ENCODE measurements at places on chromosomes 13 and 19.

GRCh38 chr19:55525289-55526101 lies 11.4 kb downstream of the SBK2 start:
- no peak for DNase-seq

DNA sequence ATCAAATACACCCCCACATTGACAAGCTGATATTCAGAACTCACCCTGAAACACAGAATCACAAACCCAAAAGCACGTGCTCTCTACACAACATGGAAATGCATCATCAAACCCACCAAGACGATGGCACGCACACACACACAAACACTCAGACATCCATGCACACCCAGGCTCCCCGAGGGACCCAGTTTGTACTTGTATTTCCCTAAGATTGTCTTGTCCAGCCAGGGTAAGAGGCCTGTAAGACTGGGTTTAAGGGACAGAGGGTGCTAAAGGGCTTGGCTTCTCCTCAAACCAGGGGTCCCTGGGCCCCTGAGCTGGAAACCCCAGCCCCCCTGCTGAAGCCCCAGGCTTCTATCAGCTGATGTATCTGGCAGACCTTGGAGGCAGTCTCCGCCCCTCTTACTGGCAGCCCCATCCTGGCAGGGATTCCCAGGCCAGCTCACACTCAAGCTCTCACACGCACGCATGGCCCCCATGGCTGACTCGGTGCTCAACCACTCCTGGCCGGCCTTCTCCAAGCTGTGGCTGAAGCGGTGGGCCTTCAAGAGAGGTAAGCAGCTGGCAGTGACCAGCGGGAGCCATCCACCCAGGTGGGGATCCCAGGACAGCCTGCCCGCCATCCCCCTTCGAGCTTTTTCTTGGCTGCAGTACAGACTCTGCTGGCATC lies 6.5 kb downstream of the ARHGEF18 start:
- no peak for DNase-seq

DNA sequence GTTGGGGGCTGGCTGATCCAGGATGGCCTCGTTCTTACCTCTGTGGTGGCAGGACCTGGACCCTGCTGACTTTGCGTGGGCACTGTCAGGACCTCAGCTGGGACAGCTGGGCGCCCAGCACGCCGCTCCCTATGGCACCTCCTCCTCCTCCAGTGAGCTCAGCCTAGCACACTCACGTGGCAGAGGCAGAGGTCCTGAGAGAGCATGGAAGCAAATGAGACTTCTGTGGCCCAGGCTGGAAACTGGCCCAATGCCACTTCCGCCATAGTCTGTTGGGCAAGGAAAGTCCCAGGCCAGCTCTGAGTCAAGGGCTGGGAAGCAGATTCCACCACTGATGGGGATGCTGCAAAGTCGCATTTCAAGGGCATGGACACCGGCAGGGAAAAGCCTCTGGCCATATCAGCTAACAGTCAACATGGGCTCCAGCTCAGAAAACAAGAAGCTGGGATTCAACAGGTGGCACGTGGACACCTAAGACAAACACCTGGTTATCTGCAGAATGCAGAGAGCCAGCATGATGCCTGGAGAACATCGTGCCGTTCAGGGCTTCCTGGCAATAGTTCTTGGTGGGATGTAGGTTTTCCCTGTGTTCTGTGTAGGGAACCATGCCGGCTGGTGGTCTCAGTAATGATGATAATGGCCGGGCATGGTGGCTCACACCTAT lies 16.7 kb downstream of the MYBPC2 start:
- DNase-seq = no peak

GRCh38 chr19:41303954-41304353 lies 6.0 kb upstream of the CCDC97 start:
- no peak for DNase-seq

DNA sequence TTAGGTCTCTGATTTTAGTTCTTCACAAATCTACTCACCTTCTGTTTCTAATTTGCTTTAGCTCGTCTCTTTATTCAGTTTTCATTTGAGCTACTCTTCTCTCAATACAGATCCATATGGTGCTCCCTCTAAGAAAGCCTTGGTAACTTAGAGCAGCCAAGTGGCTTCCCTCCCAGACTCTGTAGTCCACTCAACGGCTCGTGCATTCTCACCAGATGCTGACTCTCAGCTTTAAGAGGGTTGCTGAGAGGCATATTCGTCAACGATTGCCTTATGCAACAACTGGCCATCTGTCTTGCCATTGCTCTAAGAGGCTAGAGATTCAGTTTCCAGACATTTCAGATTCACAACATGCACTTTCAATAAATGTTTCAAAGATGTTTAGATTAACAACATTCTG lies 785.8 kb upstream of the SLC10A2 start:
- DNase-seq = no peak

GRCh38 chr13:99842405-99842804 lies 129.2 kb downstream of the ZIC5 start:
- DNase-seq = no peak

GRCh38 chr13:37046062-37046461 lies 13.4 kb downstream of the SUPT20H start:
- DNase-seq = no peak

DNA sequence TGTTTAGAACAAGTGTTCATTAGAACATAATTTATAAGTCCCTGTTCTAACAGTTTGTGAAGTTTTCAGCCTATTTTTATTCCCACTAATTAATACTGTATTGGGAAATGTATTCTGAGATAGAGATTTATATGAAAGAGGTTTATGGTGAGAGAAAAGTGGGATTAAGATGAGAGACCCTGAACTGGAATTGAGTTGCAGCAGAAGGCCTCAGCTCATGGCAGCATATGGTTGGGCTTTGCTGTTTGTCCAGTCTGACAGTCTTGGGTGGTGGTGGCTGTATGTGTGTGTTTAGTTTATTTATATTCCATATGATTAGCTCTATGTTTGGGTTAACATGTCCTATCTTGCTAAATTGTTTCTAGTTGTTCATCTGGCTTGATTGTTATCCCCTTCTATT lies 575.1 kb downstream of the SLITRK5 start:
- no peak for DNase-seq

DNA sequence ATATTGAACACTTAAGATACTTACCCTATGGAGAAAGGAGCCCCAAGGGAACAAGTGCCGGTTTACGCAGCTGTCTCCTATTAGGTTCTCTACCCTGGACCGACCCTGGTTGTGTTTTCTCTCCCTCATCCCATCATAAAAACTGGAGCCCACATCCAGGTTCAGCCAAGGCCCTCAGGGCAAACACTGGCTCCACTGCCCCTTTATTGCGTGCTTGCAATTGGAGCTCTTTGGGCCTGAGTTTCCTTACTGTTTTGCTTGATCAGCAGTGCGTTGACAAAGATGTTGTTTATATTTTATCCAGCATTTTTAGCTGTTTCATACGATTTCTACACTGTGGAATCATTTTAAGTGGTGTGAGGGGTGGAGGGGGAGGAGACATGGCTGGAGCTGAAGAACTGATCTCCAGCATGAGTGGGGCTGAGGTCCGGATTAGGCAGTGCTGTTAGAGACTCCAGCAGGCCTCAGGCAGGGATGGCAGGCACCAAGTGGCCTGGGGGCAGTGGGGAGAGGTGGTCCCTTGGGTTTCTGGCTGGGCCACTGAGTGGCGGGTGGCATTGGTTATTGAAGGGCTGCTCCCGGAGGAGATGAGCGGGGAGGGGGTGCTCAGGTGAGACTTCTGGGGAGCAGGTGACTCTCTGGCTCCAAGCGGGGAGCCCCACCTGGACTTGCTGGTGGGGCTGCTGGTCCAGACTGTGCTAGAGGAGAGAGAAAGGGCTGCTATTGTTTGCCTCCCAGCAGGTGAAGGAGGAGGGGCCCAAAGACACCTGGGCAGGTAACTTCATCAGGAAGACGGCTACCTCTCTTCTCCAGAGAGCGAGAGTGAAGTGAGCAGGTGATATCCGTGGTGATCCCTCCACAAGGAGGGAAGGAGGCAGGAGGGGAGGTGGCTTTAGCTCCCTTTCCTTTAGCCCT lies 62.4 kb upstream of the RNF113B start:
- no peak for DNase-seq

- no peak for DNase-seq
Observed at GRCh38 chr13:93029536-93029935, 197.1 kb upstream of the GPC6 start.

- no peak for DNase-seq
Observed at GRCh38 chr19:32537580-32537979, 43.4 kb upstream of the PDCD5 start.

- no peak for DNase-seq
Observed at GRCh38 chr19:19597809-19598306, 20.6 kb downstream of the PBX4 start.

DNA sequence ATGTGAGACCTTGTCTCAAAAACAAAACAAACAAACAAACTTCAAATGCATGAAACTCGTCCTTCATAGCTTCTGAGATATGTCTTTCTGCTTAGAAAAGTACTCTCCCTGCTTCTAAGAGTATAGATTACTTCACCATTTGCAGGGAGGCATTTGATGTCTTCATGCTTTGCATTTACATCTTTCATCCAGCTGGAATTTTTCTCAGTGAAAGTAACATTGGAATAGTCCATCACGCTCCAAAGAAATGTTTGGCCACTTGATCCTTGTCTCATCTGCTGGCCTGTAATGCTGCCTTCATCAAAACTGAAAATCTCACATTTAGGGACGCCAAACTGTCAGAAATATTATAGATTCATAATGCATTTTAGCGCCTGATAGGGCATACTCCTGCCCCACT lies 19.2 kb downstream of the PNMA8A start:
- DNase-seq = no peak

DNA sequence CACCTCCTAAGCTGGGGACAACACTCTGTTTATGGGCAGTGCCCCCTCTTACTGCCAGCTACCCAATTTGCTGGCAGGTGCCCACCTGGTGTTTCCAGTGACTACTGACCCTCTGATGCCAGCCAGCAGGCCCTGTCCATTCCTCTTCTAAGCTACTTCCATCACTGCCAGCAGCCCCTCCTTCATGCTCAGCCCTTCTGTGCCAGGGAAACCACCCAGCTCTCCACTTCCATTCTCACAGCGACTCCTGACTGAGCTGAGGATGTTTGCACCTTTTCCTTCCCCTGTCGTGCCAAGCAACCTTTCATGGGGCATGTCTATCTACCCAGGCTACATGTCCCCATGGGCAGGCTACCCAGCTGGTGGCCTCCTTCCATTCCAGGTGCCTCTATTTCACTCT lies 24.0 kb upstream of the ZNF492 start:
- DNase-seq = no peak

- DNase-seq = no peak
Observed at GRCh38 chr13:48265217-48265815, 32.3 kb downstream of the ITM2B start.

DNA sequence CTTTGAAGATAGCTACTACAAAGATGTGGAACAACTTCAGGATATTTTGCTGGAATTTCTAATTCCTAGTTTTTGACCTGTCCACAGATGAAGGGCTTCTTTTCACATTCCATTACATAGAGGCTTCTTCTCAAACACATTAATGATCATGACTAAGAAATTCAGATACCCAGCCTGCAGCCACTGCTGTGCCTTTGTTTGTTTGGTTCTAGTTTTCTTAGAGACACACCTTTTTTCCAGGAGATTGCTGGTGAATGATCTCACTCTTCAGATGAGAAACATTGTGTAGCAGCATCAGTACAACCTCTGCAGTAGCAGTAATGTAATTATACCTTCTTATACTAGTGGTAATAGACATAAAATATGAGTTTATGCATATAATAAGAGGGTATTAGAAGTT lies 5.0 kb downstream of the TDRD3 start:
- DNase-seq = no peak

- no peak for DNase-seq
Observed at GRCh38 chr13:28568286-28568685, 73.4 kb upstream of the FLT1 start.

- DNase-seq = no peak
Observed at GRCh38 chr19:14152713-14153112, 16.3 kb upstream of the ASF1B start.

DNA sequence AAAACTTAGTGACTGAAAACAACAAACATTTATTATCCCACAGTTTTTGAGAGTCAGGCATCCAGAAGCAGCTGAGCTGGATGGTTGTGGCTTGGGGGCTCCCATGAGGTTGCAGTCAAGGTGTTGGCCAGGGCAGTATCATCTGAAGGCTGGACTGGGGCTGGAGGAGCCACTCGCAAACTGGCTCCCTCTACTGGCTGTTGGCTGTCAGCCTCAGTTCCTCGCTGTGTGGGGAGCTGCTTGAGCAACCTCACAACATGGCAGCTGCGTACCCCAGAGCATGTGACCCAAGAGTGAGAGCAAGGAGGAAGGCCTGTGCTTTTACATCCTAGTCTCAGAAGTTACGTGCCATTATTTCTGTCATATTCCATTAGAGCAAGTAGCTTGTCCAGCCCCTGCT lies 9.7 kb downstream of the YJU2 start:
- no peak for DNase-seq

- no peak for DNase-seq
Observed at GRCh38 chr13:21060338-21061028, 903 bp downstream of the LATS2 start.
